ENCODE measurements at places on chromosomes 6 and 20.
A peak's percentile ranks its signal among the peaks of the same experiment; 100 is the strongest.

DNA sequence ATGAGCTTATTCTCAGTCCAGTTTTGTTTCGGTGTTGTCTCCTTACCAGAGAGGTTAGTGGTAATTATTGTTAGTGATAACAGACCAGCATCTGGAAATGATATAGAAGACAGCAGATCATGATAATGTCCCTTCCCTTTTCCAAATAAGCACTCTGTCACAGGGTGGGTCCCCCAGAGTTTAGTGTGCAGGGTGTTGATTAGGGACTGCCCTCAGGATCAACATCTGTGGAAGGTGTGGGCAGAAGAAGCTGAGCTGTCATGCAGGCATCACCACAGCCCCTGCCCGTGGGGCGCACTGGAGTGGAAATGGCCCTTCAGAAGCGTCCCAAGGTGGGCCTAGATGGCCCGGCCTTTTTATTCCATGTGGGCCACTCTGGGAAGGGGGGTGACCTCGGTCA lies 67.6 kb upstream of the DTNBP1 start:
- no peak for DNase-seq

GRCh38 chr20:38125157-38126056 lies 39.7 kb downstream of the TGM2 start:
- no peak for DNase-seq

DNA sequence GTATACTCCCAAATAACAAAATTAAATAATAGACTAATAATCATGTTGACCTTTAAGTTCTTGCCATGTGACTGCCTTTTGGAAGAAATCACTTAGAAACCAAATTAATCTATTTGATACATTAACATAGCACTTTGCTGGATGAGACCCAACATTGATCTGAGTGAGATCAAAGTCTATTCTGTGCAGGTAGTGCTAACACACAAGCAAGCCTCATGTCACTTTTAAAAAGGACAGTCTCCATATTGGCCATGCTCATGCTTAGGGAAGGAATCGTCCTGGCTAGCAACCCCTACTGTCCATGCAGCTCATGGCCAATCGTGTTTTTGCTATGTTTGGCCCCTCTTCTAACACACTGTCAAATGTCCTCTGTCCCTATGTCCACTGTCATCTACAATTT lies 35.8 kb upstream of the RNF217 start:
- no peak for DNase-seq

DNA sequence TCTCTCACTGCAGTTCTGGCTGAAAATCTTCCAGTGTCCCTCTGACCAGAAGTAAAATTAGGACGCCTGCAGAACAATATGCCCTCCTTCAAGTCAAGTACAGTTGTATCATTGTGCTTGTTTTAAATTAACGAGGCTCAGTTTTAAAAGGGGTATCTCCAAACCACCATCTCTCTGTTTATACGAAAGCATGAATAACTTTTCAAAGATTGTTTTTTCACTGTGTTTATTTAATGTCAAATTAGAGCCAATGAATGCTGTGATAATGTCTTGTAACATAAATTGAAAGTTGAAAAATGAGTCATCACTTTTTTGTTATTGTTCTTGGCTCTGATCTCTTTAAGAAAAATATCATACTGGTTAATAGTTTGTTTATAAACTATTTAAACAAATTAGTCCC lies 230.7 kb upstream of the THEMIS start:
- DNase-seq = peak; percentile 11

GRCh38 chr6:40732878-40733277 lies 145.7 kb upstream of the LRFN2 start:
- no peak for DNase-seq

DNA sequence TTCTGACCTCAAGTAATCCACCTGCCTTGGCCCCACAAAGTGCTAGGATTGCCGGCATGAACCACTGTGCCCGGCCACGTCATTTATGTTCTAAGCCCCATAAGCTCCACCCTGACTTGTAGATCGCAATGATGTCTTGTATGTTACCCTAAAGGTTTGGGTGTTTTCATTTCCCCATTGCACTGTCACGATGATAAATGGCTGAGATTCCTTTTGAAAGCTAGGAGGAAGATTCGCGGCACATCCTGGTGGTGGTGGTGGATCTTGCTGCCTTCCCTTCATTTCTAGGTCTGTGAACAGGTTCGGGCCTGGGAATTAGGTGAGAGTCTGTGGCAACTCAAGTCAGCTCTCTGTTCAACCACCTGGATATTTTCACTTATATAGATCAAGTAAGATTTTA lies 28.3 kb downstream of the MUC22 start:
- no peak for DNase-seq

DNA sequence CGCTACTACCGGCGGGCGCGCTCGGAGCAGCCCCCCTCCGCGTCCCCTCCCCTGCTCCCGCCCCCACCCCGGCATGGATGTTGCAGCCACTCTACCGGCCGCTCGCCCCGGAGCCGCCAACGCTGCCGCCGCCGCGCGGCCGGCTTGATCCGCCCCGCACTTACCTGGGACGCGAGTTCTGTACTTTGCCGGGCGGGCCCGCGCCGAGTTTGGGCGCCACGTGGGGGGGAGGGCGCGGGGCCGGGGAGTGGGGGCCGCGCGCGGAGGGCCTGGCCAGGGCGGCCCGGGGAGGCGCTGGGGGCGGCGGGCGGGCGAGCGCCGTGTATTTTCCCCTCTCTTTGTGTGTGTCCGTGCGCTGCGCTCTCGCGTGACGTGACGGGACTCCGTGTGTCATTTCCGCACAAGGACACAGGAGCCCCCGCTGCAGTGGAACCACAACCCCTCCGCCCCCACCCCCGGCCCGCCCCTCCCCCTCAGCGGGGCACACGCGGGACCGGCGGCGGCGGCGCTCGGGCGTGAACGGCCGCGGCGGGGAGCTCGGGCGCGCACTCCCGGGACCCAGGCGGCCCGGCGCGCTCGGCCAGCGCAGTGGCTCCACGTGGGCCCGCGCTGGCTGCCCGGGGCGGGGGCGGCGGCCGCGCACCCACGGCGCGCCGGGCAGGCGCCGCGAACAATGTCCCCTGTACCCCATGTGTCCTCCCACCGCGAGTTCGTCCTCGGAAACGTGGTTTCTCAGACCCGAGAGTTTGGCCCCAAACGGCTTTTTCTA lies at the start of gene BEND3:
Gene BEND3 (minus strand): TSS at position 590 of the 769 bp plus-strand sequence. CDS start 16,230 bp downstream, outside the sequence.
- no peak for DNase-seq

- no peak for DNase-seq
These were observed 77.6 kb downstream of the RIN2 start for GRCh38 chr20:19835533-19836222.

GRCh38 chr6:109939654-109940053 lies 38.5 kb upstream of the GPR6 start:
- DNase-seq = no peak

DNA sequence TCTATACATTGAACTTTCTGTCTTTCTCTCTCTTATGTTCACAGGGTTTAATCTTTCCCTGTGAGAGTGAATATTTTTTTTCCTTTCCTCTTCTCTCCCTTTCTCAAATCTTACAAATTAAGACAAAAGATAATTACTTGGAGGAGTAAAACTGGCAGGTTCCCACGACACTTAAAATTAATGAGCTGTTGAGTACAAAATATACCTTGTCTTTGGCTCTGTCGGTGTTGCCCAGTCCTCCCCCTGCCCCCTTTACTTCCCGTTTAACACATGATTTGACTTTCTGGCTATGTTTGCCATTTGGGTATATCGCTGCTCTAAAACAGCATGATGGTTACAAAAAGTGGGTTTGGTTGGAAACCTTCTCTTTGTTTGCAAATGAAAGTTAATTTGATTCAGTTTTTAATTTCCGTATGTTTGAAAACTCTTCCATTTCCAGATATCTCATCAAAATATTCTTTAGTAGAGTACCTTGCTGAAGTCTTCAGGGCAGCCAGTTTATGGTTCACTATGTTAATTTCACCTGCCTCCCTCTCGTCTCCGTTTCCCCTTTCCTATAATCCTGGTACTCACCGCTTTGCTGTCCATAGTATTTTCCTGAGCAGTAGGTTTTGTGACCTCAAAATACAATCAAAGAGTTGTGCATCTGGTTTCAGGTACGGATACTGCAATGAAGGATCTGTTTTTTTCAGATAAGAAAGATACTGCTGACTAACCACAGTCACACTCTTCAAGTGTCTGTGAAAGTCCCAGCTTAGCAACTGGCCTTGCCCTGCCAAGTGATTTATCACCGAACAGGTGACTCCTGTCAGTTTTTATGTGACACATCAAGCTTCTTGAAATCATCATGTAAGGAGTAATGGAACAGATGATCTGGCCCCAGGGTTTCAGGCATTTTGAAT lies 181.2 kb downstream of the DTNBP1 start:
- DNase-seq = no peak

DNA sequence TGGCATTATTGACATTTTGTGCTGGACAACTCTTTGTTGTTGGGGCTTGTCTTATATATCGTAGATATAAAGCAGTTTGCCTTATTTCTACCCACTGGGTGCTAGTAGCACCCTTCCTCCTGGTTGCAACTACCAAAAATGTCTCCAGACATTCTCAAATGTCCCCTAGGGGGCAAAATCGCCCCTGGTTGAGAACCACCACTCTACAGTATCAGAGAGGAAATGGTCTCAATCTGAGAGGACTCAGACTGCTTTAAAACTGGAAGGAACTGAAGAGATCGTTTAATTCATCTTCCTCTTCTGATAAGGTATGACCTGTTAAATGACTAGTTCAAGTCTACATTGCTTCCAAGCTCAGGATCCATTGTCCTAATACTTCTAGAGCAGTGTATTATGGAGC lies 14.9 kb downstream of the SH3BGRL2 start:
- no peak for DNase-seq

DNA sequence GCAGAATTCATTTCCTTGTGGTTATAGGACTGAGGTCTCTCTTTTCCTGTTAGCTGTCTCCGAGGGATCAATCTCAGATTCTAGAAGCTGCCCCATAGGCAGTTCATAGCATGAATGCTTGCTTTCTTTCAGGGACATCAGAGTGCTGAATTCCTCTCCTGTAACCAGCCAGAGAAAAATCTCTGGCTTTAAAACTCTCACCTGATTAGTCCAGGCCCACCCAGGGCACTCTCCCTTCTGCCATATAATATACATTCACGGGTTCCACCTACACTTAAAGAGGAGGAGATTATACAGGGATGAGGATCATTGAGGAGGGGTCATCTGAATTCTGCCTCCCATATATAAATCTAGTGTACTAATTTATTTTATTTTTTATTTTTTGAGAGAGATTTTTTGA lies 2.1 kb upstream of the KCNS1 start:
- no peak for DNase-seq

DNA sequence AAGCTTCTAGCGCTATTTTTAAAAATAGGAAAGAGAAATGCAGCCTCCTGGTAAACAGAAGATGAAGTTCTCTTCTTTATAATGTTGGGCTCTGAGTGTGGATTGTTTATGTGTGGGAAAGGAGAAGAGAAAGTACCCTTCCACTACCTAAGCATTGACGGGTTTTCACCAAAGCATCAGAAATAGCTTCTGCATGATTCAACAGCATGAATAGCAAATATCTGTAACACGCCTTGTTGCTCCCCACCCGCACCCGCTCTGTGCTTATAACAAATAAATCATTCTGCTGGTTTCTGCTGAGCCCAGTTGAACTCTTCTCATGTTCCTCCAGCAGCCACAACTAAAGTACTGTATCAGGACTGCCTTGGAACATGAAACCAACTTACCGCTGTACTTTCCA lies 20.7 kb downstream of the TXLNB start:
- DNase-seq = peak; percentile 83

DNA sequence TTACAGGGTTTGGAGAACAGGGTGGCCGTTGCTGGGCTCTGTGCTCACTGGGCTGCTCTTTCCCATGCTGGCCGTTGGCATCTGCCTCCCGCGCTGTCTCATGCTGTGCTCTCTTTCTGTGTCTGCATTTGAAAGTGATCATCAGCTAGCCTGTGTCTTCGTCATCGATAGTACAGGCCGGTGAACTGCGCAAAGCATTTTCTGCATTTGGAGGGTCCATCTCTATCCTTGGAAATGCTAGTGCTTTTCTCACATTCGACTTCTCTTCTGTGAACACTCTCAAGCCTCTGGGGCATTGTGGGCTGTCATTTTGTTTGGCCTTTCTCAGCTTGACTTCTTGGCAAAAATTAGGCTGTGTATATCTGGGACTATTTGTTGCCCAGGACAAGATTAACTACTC lies 6.8 kb upstream of the SNHG17 start:
- no peak for DNase-seq

- DNase-seq = no peak
These were observed 42.7 kb downstream of the LRP11 start for GRCh38 chr6:149821492-149821891.

GRCh38 chr6:31293343-31293742 lies 21.5 kb upstream of the HLA-C start:
- peak; percentile 19 for DNase-seq

DNA sequence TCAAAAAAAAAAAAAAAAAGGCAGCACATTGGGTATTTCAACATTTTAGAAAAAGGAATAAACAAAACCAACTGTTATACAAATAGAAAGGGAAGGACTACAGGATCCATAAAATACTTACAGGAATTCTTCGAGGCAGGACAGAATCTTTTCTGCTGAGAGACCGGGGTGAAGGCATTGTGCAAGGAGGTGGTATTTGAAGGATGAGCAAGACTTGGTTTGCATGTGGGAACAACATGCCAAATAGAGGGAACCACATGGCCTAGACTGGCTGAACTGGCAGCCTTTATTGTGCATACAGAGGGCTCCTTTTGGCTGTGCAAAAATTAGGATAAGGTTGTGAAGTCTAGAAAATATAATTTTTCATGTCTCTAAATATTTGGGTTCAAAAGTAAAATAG lies 62.9 kb downstream of the SCAND1 start:
- no peak for DNase-seq

DNA sequence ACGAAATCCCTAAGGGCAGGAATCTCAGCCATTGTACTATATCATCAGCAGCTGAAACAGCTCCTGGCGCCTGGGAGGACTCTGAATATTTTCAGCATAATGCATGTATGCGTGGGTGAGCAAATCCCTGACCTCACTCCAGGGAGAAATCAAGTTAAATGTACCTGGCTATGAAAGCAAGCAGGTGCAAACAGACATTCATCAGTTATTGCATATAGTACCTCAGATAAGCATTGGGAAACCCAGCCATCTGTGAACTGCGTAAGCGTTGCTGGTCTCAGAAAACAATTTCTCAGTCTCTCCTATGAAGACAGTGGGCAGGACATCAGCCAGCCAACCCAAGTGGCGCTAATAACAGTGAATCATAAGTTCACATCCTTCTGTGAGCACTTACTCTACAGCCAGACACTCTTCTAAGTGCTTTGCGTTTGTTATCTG lies 622.6 kb downstream of the EPM2A start:
- DNase-seq = no peak

DNA sequence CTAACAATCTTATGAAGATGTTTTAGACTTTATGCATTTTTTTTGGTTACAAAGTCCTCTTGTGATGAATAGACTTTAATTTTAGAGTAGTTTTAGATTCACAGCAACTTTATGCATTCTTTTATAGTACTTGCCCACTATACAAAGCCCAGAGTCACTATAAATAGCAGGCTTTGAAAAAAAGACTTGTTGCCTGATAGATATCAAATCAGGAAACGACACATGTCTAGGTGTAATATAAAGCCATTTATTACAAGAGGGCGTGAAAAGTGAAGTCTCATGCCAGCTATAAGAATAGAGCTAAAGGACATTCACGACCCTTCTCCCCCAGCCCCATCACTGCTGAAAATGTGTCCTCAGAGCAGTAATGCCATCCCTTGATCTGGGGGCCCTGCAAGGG lies 78.0 kb upstream of the MRPS10 start:
- no peak for DNase-seq
